ENCODE measurements at places on chromosomes 11 and 22. TPM values are rescaled to one million over a fixed set of nuclear protein-coding genes. Genes with fewer than 3 reads are reported as not detected.

Gene GUCY1A2
- 109 TPM for total RNA-seq

Gene MALAT1
- 8,183 TPM for total RNA-seq

Gene GAB4
- total RNA-seq = not detected

Gene HDHD5
- 24.1 TPM for total RNA-seq

Gene CLCF1
- total RNA-seq = not detected

Gene FREY1
- 0.25 TPM for total RNA-seq

Gene HEPHL1
- not detected for total RNA-seq

Gene MRGPRX3
- 0.25 TPM for total RNA-seq

Gene NAALADL1
- total RNA-seq = 1.5 TPM

Gene P2RX3
- total RNA-seq = not detected

Gene OR5I1
- not detected for total RNA-seq

Gene BIRC3
- total RNA-seq = 0.74 TPM

Gene SLC22A6
- total RNA-seq = 5.7 TPM

Gene CFAP300
- 2.2 TPM for total RNA-seq

Gene C22orf31
- total RNA-seq = not detected

Gene CALCA
- total RNA-seq = not detected

Gene NRIP3
- total RNA-seq = 16.7 TPM

Gene VSIG10L2
- not detected for total RNA-seq

Gene SMC1B
- not detected for total RNA-seq

Gene MMP11
- total RNA-seq = 12.8 TPM

Gene CCDC87
- 0.25 TPM for total RNA-seq

Gene DMC1
- 3.4 TPM for total RNA-seq

Gene SSTR3
- under 0.01 TPM for total RNA-seq

Gene RAB36
- total RNA-seq = 4.9 TPM

Gene OR52H1
- not detected for total RNA-seq

Gene SCUBE1
- 42.8 TPM for total RNA-seq

Gene GRAP2
- 4.9 TPM for total RNA-seq

Gene DEFB131B
- total RNA-seq = not detected

Gene GNG3
- total RNA-seq = 20.9 TPM

Gene CCDC188
- total RNA-seq = 1.5 TPM

Gene C11orf98
- total RNA-seq = 17.2 TPM

Gene ASRGL1
- 24.6 TPM for total RNA-seq

Data from temporal lobe (tissue), 4 donors.